Hippocampal formation (tissue), 2 donors: ENCODE measurements at places on chromosomes 12 and 14.

DNA sequence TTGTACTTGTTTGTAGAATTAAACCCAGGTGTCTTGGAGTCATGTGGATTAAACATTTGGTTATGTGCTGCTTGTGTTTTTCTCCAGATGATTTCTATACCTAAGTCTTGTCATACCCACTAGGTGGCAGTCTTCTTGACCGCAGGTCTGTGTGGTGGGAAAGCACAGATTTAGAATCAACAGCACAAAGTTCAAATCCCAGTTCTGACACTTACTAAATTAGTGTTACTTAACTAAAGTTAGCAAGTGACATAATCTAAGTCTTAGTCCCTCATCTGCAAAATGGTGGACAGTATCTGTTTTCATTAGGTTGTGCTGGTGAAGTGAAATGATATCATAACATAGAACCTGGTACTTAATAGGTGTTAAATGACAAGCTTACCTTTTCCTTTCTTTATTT is 151.0 kb upstream of the ARHGAP5 start:
- no peak for DNase-seq

DNA sequence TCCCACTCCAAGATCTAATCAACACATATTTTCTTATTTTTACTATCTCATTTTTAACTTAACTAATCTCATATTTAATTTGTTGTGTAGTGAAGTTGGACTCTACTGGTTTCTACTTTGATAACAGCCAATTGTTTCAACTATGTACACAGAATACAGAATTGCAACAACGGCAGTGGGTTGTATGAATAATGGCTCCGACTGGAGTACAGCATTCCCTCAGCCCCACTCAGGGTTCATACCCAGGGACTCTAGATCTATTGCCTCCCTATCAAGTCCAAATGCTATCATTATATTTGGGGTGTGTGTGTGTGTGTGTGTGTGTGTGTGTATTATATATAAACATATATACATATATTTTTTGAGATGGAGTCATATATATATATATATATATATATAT is 52.3 kb downstream of the PAWR start:
- no peak for DNase-seq

GRCh38 chr12:31363831-31364230 is 37.9 kb upstream of the SINHCAF start:
- no peak for DNase-seq

GRCh38 chr14:94244182-94244581 is 48.9 kb downstream of the SERPINA10 start:
- DNase-seq, result no peak

- no peak for DNase-seq
Measured at GRCh38 chr12:88493636-88494035, 86.6 kb downstream of the KITLG start.

GRCh38 chr12:6934110-6934509 is 6.4 kb downstream of the ATN1 start:
- no peak for DNase-seq

- DNase-seq, result no peak
Measured at GRCh38 chr12:52584156-52584682, 10.6 kb upstream of the KRT74 start.

GRCh38 chr12:101773650-101774162 is 34.4 kb upstream of the SYCP3 start:
- DNase-seq, result peak; percentile 41

DNA sequence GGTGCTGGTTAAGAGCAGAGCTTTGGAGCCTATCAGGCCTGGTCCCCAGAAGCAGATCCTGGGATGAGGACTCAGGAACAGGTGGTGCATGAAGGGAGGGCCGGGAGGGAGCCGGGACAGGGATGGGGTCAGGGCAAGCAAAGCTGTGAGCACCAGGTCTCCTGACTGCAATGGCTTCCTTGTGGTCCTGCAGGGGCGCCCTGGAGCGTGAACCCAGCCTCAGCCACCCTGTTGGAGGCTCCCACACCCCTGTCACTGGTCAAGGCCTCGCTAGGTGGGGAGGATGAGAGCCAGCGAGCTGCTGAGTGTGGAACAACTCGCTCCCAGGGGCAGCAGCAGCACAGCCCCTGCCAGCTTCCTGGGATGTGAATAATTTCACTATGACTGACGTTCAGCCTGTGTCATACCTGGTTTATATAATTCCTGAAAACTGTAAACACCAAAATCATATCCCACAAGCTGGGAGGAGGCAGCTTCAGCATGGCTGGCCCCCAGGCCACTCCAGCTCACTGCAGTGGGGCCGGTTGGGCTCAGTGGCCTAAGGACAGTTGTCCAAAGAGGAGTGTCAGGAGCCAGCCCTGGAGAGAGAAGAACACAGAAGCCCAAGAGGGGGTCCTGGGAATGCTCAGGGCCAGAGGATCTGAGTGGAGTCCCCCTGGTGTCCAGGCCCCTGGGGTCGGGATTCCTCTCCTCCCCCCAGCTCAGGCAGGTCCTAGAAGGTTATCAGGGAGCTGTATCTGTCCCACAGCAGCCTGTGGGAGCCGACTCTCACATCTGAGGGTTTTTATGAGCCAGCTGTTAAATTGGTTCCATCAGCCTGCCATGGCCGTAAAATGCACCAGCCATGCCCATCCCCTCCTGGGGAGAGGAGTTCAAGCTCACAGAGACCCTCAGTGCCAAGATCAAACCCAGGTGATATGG is 272.9 kb downstream of the ADGRD1 start:
- DNase-seq, result no peak

GRCh38 chr12:124392667-124393413 is 97.9 kb downstream of the RFLNA start:
- DNase-seq, result peak; percentile 83

DNA sequence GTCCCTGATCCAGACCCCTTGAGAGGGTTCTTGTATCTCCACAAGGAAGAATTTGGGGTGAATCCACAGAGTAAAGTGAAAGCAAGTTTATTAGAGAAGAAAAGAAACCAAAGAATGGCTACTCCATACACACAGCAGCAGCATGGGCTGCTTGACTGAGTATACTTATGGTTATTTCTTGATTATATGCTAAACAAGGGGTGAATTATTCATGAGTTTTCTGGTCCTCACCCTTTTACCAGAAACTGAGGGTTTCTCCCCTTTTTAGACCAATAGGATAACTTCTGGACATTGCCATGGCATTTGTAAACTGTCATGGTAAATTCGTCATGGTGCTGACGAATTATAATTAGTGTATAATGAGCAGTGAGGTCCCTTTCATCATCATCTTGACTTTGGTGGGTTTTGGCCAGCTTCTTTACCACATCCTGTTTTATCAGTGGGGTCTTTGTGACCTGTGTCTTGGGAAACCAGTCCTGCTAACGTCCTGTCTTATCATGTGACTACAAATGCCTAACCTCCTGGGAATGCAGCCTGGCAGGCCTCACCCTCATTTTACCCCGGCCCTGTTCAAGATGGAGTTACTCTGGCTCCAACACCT is 121.9 kb downstream of the SPTSSA start:
- no peak for DNase-seq

- DNase-seq, result no peak
Measured at GRCh38 chr14:23639048-23639890, 3.1 kb downstream of the DHRS2 start.

DNA sequence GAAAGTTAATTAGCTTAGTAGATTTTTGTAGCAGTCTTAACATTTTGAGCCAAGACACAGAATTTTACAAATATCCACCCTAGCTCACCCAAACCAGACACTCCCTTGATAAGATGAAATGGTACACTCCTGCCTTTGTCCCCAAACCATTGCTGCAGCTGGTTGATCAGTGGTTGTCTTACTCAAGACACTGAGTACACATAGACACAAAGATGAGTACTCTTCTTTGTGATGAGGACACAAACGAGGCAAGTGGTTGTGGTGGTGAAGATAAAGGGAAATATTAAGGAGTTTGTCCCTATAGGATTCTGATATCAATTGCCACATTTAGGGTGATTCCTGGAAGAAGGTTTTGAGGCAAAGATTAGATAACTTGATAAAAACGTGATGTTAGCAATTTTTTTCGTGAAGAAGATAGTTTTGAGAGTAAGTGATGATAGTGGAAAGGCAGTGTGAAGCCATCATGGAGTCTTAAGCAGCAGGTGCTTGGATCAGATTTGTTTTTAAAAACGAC is 21.4 kb upstream of the ATP2B1 start:
- no peak for DNase-seq

DNA sequence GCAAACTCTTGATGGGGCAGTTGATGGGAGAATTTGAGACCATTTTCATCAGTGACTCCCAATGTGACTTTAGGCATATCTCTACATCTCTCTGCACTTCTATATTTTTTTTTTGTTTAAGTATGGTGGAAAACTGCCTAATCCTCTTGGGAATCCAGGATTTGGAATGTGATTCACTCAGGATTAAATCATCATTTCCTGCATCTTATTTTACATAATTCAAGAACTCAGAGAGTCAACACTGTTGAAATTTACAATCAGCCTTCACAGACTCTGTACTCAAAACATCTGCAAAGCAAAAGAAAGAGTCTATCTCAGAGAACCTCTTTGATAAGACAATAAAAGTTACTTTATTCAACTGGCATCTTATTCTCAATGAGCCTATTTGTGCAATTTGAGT is 260.7 kb upstream of the NOS1 start:
- no peak for DNase-seq

DNA sequence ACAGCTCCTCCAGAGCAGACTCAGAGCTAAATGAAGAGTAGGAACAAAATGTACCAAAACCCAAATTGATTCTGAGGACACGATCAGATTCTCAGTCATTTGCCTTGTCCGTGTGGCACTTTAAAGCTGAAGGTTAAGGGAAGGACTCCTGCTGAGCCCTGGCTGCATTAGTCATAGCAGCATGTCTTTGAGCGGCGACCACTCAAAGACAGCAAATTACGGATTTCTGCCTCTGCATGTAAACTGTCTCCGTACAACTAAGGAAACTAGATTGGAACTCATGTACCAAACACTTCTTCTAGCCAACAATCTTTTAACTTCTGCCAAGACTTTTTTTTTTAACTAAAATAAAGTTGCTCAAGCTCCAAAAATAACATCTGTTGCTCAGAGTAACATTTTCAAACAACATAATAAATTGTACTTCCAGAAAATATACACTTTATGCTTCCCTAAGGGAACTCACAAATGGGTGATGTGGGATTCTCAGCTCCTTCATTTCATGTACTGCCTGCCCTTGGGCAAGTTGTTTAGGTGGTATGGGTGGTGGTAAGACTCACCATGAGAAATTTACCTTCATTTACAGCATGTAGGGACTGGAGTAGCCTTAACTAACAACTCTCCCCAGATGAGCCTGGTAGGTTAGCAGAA is 56.1 kb downstream of the RERG start:
- no peak for DNase-seq

GRCh38 chr12:71786829-71787228 is 32.2 kb downstream of the RAB21 start:
- DNase-seq, result no peak

- DNase-seq, result no peak
Measured at GRCh38 chr12:42969355-42969754, 379.8 kb upstream of the PRICKLE1 start.

GRCh38 chr12:132698341-132698740 is 11.0 kb downstream of the PXMP2 start:
- no peak for DNase-seq

- no peak for DNase-seq
Measured at GRCh38 chr12:131636940-131637750, 73.7 kb upstream of the SFSWAP start.

DNA sequence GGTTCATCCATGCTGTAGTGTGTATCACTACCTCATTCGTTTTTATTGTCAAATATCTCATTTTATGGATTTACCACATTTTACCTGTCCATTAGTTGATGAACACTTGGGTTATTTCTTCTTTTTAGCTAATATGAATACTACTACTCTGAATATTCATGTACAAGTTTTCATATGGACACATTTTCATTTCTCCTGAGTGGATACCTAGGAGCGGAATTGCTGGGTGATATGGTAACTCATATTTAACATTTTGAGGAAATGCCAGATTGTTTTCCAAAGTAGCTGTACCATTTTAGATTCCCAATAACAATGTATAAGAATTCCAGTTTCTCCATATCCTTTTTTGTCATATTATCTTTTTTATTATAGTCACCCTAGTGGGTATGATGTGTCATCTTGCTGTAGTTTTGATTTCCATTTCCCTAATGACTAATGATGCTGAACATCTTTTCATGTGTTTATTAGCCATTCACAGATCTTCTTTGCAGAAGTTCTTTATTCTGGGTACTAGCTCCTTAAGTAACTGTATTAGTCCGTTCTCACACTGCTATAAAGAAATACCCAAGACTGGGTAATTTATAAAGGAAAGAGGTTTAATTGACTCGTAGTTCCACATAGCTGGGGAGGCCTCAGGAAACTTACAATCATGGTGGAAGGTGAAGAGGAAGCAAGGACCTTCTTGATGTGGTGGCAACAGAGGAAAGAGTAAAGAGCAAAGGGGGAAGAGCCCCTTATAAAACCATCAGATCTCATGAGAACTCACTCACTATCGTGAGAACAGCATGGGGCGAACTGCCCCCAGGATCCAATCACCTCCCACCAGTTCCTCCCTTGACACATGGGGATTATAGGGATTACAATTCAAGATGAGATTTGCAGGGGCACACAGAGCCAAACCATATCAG is 11.9 kb downstream of the NRDE2 start:
- DNase-seq, result no peak

DNA sequence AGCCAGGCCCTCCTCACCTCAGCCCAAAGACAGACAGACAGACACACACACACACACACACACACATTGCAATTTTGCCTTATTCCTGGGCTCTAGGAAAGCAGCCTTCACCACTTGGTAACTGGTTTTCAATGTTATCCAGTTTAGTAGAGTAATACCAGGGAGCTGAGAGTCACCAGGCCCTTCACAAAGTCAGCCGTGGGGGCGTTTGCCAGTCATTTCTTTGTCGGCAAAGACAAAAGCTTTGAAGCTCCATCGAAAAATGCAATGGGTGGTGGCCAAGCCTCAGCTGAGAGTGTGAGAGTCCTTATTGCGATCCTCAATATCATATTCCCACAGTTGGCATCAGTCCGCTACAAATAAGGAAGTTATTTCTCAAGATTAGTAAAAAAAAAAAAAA is 8.1 kb upstream of the KCNA5 start:
- DNase-seq, result no peak

DNA sequence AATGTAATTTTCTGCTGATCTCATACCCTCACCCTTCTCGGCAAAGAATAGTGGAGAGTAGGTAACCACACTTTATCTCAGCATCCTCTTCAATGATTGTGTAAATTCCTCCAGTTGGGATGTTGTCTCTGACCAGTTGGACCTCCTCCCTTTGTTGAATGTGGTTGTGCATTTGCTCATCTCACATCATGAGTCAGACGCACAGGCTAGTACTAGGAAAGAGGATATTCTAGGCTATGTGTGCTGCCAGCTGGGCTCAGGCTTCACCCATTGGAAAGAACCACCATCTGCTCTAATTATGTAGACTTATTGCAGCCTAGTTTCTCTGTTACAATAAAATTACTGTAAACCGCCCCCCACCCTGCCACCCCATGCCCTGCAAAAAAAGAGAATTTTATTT is 90.3 kb downstream of the LMO3 start:
- no peak for DNase-seq

- DNase-seq, result no peak
Measured at GRCh38 chr14:73258845-73259611, 21.7 kb downstream of the PAPLN start.

GRCh38 chr12:124862768-124863415 is 772 bp downstream of the SCARB1 start:
- DNase-seq, result peak; percentile 44

- DNase-seq, result no peak
Measured at GRCh38 chr14:59484639-59485175, 390 bp downstream of the JKAMP start.
